ENCODE measurements at places on chromosomes 2 and 18. TPM values are rescaled to one million over a fixed set of nuclear protein-coding genes. Genes with fewer than 3 reads are reported as not detected.

Gene SCRN3
- total RNA-seq: 16.8 TPM

Gene HOXD12
- not detected for total RNA-seq

Gene THSD7B
- total RNA-seq: not detected

Gene MAP3K19
- total RNA-seq: not detected

Gene DIPK1C
- not detected for total RNA-seq

Gene NAT8
- not detected for total RNA-seq

Gene AGXT
- not detected for total RNA-seq

Gene CDCA7
- 44.7 TPM for total RNA-seq

Gene TET3
- 6.0 TPM for total RNA-seq

Gene SERPINB11
- not detected for total RNA-seq

Gene AQP12B
- total RNA-seq: not detected

Gene ACTG2
- 0.16 TPM for total RNA-seq

Gene CYP1B1
- total RNA-seq: 9.8 TPM

Gene MARCHF4
- total RNA-seq: 57.2 TPM

Gene ABCA12
- 0.17 TPM for total RNA-seq

Gene ARHGAP28
- not detected for total RNA-seq

Gene GPR39
- 9.8 TPM for total RNA-seq

Gene SLC16A14
- total RNA-seq: 1.5 TPM
